ENCODE measurements at places on chromosomes 11 and 22.
A peak's percentile ranks its signal among the peaks of the same experiment; 100 is the strongest.

- DNase-seq, result no peak
Observed at GRCh38 chr11:129086976-129087375, 105.1 kb downstream of the ARHGAP32 start.

- DNase-seq, result peak; percentile 16
Observed at GRCh38 chr11:113593698-113594308, 112.3 kb downstream of the TMPRSS5 start.

GRCh38 chr11:14949437-14950147 is 22.6 kb downstream of the CALCA start:
- no peak for DNase-seq

GRCh38 chr11:125902927-125903710 is at the start of gene PUS3:
Gene PUS3 (minus strand): TSS chr11:125903206. CDS start chr11:125896284, 6,922 bp downstream.
- peak; percentile 89 for DNase-seq

- DNase-seq, result no peak
Observed at GRCh38 chr11:45062974-45063635, 83.3 kb upstream of the PRDM11 start.

- no peak for DNase-seq
Observed at GRCh38 chr11:117759305-117759704, 37.7 kb downstream of the DSCAML1 start.

GRCh38 chr11:44777209-44778194 is 50.7 kb downstream of the TSPAN18 start:
- no peak for DNase-seq

DNA sequence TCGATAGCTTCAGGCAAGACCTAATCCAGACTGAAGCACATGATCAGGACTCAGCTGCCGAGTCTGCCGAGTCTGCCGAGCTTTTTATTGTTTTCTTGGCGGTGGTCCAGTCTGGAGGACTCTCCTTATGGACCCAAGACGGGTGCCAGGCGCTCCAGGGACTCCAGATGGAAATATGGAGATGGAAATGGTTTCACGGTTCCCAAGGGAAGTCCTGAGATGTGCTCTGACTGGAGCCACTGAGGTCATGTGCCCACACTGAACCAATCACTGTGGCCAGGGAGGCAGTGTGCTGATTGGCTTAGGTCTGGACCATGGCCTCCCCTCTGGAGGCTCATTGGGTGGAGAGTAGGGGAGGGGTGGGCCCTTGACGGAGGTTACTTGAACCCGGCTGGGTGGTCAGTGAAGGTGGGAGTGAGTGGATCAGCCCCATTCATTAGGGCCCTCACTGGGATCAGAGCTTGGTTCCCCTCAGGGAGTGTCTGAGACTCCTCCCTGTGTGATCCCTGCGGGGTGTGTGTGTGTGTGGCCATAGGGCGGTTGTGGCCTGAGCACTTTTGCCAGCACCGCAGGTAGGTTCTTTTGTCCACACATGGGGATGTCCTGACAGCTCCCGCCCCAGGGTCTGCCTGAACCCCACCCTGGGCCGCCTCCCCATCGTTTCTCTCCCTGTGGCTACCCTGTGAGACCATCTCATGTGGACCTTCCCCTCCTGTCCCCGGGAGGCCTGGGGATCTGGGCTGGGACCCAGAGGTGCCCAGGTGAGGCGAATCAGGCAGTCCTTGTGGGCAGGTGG is 14.0 kb downstream of the RPS6KA4 start:
- DNase-seq, result peak; percentile 90

- no peak for DNase-seq
Observed at GRCh38 chr11:68338051-68338780, 25.8 kb downstream of the LRP5 start.

GRCh38 chr22:16970446-16970845 is 37.6 kb downstream of the GAB4 start:
- no peak for DNase-seq

DNA sequence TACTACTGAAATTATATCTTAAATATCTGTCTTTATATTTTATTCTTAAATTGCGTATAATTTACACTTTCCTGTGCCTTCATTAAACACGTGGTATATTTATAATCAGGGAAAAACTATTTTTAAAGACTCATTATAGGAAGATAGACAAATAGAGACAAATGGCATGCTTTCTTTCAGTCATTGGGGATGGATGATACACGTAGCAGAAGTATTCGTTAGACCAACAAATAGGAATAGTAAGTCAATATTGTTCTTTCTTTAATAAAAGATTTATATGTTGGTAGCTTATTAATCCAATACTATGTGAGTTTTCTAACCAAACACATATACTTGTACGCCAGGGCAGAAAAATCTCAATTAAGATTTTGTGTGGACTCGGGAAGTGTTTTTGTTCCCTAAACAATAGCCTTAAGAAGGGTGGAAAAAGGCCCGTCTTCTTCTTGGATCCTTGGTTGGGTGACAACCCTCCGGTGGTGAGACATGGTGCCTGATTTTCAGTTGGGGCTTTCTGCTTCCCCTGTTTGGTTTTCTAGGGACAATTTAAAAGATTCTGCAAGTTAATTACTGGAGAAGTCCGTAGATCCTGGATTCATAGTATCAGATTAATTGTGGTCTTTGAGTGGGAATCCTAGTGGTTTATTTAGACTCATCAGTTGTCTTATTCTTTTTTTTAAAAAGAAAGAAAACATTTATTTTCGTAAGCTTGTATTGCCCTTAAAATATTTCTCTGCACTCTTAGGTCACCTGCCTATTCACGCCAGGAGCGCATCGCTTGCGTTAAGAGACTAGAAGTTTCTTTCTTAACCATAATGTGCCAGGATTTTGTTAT is 83.5 kb upstream of the WNT7B start:
- DNase-seq, result no peak

DNA sequence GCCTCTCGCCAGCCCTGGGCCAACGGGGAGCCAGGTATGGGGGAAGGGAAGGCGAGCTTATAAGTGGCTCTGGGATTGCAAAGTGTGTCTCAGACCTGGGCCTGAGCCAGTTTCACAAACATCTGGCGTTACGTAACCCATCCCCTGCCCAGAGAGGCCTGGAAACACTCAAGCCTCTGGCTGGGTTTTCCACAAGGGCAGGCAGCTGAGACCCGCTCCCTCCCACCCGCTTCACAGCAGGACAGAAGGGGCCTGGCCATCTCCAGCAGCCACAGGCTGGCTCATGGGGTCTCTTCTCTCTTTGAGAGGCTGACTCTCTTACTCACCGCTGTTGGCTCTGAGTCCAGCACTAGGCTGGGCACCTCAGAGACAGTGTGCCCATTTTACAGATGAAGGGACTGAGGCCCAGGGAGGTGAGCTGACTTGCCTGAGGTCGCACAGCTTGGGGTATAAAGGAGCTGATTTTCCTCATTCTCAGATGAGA is 44.5 kb downstream of the TRIOBP start:
- no peak for DNase-seq

- DNase-seq, result no peak
Observed at GRCh38 chr11:119671561-119672015, 57.4 kb downstream of the NECTIN1 start.

DNA sequence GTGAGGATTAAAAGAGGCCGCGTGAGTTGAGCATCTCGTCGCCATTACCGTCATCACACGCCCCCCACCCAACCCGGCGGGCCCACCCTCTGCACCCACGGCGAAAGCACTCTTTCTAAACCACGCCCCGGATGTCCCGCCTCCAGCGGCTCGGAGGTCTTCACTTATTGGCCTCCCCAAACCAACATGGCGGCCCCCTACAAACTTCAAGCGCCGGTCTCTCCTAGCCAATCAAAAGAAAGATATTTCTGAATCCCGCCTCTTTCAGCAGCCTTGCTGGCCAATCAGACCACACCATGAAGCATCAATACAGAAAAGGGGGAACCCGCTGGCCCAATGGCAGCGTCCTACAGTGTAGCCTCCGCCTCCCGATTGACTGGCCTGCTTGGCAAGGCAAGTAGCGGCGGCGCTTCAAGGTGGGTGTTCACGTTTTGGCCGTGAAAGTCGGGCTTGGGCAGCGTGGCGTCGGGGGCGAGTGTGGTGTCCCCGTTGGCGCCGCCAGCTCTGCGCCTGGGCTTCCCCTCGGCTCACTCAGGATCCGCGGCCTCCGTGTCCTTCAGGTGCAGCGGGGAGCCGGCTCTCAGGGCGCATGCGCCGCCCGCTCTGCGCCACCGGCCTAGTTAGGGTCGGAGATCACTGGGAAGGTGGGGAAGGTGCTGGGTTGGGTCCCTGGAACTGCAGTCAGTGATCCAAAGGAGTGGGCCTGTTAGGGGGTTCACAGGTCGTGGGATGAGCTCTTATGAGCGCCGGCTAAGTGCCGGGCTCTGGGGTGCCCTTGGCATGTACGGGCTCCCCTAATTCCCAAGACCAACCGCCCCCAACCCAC is at the start of gene NDUFS8:
Gene NDUFS8, plus strand, starts transcription at position 364 of the 826 bp plus-strand sequence. CDS start 1,471 bp downstream, outside the sequence.
- DNase-seq, result peak; percentile 99

DNA sequence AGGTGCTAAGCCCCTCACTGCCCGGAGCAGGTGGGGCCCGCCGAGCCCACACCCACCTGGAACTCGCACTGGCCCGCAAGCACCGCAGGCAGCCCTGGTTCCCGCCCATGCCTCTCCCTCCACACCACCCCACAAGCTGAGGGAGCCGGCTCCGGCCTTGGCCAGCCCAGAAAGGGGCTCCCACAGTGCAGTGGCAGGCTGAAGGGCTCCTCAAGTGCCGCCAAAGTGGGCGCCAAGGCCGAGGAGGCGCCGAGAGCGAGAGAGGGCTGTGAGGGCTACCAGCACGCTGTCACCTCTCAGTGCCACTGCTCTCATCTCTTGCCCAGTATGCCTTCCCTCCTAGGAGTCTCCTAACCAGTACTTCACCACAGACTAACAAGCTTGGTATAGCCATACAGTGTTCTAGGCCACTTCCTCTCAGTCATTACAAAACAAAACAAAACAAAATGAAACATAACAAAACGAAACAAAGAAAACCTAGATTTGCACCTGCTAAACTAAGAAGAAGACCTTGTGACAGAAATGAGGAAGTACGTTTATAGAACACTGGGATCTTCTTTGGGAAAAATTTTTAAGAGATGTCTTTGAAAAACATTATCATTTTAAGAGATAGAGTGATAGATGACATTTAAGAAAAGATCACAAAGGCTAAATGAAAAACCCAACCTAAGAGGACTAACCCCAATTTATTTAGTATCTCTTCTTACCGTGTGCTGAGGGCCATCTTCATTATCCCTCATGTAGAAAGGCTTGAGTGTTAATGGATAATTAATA is 47.7 kb upstream of the GAB2 start:
- no peak for DNase-seq

- peak; percentile 26 for DNase-seq
Observed at GRCh38 chr11:18203723-18204122, 31.1 kb downstream of the MRGPRX4 start.

DNA sequence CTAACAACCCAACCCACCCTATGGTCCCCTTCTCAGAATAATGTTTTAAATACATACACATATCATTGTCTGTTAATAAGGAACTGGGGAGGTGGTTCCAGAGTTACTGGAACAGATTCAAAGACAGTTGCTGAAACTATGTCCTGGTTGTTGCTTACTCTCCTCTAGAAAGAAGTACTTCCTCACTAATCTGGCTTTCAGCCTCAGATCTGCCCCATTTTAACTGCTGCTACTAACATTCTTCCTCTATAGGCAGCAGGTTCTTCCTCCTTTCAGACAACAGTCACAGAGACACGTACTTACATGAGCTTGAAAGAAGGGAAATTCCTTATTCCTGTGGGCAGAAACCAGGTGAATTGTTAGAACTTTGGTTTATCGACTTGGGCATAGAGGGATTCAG is 8.1 kb upstream of the NEU3 start:
- DNase-seq, result no peak

DNA sequence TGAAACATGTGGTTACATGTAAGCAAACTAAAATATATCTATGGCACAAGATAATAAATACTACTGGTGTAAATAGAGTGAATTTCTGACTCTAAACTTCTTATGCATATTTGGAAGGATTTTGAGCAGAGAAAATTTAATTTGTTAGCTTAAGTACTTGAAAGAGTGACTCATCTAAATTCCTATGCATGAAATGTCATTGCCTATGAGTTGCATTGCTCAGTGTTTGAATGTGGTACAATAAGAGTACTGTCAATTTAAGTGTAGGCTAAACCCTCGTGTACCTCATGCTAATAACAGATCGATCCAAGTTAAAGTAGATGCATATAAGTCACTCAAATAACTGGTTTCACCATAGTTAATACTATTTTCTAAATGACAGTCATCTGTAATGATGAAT is 5.3 kb upstream of the CARD18 start:
- DNase-seq, result no peak

- DNase-seq, result no peak
Observed at GRCh38 chr22:47534804-47535410, 772.5 kb downstream of the TBC1D22A start.

DNA sequence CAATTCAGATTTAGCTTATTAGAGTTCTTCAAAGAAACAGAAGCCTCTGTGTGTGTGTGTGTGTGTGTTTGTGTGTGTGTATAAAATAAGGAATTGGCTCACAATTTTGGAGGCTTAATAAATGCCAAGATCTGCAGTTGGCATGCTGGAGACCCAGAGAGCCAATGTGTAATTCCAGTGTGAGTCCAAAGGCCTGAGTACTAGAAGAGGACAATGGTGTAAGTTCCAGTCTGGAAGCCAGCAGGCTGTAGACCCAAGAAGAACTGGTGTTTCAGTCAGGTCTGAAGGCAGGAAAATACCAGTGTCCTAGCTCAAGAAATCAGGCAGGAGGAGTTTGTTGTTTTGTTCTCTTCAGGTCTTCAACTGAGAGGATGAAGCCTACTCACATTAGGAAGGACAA is 20.0 kb downstream of the TMEM135 start:
- no peak for DNase-seq

- DNase-seq, result peak; percentile 22
Observed at GRCh38 chr11:114026355-114026754, 33.2 kb upstream of the ZBTB16 start.

- DNase-seq, result no peak
Observed at GRCh38 chr11:1148752-1149180, 9.0 kb upstream of the MUC5AC start.
